ENCODE measurements at places on chromosomes 7 and 10.

GRCh38 chr7:151341357-151342101 is at the start of gene NUB1:
NUB1 (plus strand) TSS chr7:151341812; CDS start chr7:151345350, 3,538 bp downstream.
- DNase-seq = peak; percentile 83

DNA sequence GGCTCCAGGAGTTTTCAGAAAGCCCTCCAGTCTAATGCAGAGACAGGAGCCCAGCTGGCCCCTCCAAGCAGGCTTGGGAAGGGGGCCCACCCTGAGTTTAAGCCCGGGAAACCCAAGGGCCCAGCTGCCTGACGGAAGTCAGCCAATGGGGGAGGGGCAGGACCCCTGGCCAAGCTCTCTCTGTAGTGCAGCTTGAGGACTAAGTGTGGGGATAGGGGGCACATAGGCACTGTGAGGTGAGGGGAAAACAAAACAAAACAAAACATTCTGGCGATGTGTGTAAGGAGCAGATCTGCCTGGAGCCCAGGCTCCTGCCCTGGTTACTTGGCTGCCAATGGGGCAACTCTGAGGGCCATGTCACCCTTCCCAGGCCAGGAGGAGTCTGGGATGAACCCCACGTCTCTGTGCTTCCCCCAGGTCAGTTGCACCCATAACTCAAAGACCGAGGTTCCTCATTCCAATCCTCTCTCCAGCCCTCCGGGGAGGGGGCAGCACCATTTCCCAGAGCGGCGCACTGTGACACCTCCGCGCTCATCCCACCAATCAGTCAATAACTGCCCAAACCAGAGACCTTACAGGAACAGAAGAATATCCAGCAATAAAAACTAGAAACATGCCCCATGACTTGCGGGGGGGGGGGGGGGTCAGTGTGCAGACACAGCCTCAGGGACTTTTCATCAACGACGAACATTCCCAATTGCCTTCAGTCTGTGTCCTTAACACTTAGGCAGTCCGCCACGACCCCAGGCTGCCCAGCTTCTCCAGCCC is 1.7 kb downstream of the CXCL12 start:
- peak; percentile 32 for DNase-seq

DNA sequence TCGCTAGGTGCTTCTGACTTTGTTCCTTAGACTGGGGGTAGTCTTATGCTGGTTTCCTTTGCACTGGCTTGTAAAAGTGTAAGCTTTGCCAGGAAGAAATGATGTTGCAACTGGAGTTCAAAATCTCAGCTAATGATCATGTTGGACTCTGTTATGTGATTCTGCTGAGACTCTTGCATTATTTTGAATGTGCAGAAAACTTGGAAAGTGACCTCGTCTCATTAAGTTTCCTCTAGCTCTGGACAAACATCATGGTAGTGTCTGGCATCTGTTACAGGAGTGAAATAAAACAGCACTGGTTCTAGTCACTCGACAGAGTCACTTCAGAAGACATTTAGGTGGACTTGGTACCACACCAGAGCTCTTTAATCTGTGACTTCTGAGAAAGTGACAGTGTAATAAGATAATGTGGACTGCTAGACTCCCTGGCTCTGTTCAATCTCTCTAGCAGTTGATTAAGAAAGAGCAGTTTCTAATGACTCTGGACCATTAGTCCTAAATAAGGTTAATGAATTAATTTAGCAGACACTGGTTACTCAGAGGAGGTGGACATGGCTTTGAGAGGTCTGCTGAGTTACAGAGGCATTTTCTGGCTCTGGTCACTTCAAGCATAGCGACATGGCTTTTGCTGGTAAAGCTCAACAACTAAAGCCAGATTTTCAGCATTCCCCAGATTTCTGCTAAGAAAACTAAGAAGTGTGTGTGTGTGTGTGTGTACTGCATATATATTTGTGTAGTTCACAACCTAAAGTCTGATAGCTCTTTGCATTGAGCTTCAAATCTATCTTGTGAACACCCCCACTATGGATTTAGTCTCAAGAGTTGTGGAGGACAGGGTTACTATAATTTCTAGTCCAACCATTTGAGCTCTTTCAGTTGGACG is 2.0 kb downstream of the NRP1 start:
- peak; percentile 75 for DNase-seq

GRCh38 chr10:1059902-1060301 is 3.7 kb downstream of the WDR37 start:
- no peak for DNase-seq

- no peak for DNase-seq
Observed at GRCh38 chr10:79397575-79398303, 47.7 kb downstream of the ZCCHC24 start.

DNA sequence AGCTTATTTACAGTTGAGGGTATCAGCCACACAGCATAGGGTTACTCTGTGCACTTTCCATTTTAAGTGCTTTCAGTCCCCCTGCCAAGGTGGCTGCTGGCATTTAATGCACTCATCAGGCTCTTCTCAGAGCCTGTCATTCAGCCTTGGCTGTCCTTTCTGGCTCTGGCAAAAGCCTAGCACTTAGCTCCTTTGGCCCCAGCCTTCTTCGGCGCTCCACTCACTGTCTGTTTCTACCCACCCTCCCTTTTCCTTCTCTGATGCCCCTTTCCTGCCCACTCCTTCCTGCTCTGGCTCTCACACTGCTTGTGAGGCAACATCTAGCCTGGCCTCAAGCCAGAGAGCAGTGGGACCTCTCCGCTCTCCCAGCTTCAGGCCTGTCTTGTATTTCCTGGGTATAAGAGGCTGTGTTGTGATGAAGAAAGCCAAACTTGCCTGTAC is 60.2 kb downstream of the WIPF3 start:
- DNase-seq = no peak

DNA sequence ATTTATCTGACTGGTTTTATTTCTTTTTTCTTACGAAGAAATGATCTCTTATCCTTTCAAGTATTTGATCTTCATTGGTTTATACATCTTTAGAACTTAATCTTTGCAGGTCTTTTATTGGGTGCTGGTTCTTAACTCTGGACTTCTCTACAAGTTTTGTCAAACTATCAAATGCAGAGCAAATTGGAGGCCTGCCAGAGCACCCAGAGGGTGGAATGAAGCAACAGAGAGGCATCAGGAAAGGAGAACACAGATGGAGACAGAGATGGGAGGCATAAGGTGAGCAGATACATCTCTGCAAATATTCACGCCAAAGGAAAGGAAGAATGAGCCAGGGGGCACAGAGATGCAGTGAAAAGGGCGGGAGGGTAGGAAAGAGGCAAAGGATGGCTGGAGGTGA is 130.3 kb downstream of the PKD1L1 start:
- DNase-seq = no peak

DNA sequence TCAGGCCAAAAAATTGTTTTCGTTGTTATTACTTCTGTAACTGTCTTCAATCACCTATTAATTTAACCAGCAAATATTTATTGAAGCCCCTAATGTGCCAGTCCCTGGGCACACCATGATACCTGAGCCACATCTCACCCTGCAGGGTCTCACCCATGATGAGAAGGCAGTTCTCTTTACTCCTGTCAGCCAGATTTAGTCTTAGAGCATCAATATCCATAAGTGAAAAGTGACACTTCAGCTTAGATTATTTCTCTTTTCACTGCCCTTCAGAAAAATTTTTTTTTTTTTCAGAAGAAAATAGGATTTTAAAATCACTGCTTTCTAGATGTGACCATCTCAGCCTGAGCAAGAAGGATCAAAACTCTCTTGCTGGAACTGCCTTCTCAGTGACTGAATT is 258.6 kb upstream of the NFE2L3 start:
- DNase-seq = no peak

Data from hindlimb muscle (tissue), 1 donor.